ENCODE measurements at places on chromosomes 1 and 21.

- DNase-seq: no peak
These were observed 14.3 kb downstream of the FBXO28 start for GRCh38 chr1:224127925-224128819.

GRCh38 chr1:162703708-162704107, 71.4 kb downstream of the DDR2 start:
- DNase-seq: no peak

DNA sequence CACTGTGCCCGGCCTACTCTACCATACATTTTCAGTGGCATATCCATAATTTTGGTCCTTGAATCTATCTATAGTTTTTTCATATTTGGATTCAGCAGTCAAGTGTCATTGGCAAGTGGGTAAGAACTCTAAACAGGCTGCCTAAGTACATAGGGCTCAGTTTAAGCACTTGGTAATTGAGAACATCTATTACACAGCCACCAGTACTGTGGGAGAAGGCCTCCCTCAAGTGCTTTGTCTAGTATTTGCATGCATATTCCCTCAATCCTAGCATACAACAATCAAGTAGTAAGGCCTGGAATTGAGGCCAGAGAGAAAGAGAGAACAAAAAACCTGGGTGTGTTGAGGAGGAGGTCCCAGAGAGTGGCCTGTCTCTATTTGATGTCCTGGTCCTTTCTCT, 325.2 kb downstream of the USP25 start:
- DNase-seq: no peak

DNA sequence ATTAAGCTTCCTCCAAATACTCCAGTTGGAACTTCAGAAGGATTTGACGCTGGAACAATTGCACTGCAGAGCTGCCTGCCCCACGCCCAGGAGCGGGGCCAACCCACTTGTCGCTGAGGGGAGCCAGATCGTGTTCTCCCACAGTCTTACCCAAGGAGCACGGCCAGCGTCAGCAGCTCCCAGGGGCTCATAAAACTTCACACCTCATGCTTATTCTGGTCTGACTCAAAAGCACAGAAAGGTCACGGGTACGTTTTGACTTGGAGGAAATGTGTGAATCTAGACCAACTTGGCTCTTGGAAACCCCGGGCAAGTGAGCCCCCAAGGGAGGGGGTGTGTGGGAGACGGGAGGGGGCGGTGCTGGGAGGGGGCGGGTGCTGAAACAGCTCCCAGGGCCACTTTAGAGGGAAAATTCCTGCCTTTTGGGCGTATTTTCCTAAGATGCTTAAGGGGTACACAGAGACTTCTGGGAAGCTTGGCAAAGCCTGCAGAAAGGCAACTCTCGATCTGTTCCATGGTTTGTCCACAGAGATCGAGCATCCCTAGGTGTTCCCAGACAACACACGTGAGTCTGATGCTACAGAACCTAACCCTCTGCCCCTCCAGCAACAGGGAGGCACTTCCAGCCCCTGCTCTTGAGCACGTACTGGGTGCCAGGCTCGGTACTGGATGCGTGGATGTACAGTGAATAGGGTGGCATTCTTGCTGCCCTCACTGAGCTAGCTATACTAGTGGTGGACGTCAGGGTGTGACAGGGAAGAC, 98.9 kb downstream of the DHRS3 start:
- no peak for DNase-seq

DNA sequence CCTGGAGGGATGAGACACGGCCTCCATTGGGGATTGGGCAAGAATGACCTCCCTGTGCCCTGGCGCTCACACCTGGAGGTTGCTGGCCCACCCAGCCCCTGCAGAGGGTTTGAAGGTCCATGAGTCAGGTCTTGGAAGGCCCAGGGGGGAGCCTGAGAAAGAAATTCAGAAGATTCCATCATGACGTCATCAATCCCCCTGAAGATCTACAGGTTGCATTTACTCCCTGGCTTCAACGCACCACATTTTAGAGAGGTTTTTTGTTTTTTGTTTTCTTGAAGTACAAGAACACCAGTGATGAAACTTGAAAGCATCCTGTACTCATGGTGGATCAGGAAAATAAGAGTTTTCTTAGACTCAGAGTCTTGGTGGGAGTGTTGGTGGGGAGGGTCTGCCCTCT, 82.4 kb upstream of the SLC25A33 start:
- no peak for DNase-seq

GRCh38 chr1:40553017-40553416, 21.6 kb downstream of the ZNF684 start:
- DNase-seq: no peak

- DNase-seq: peak; percentile 87
These were observed 1.2 kb downstream of the MAP3K6 start for GRCh38 chr1:27365372-27366112.

DNA sequence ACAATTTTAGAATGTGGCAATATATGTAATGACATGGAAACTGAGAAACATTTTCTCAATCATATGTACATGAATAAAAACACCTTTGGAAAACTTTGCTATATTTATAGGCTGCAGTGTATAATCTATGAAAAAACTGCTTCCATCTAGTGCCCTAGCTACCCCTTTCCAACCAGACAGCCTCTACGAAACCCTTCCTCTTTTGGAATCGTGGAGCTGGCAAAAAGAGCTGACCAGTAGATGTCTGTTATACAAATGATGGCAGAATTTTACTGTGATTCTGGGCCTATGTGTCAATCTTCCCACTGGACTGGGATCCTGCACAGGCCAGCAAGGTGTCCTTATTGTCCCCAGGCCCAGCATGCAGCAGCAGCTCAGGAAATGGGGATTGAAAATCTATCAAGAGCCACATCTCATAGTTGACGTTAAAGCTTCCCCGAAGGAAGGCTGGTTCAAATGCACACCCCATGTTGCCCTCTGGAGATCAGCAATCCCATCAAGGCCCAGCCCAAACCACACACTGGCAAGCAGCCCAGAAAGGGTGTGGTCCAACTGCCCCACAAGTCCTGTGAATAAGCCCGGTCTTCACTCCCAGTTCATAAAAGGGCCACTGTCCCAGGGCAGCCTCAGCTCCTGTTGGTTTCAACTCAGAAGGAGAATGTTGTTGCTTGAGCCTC, 8.8 kb upstream of the FAM20B start:
- DNase-seq: no peak

- no peak for DNase-seq
These were observed 113.4 kb upstream of the ATP1A1 start for GRCh38 chr1:116259663-116260062.

DNA sequence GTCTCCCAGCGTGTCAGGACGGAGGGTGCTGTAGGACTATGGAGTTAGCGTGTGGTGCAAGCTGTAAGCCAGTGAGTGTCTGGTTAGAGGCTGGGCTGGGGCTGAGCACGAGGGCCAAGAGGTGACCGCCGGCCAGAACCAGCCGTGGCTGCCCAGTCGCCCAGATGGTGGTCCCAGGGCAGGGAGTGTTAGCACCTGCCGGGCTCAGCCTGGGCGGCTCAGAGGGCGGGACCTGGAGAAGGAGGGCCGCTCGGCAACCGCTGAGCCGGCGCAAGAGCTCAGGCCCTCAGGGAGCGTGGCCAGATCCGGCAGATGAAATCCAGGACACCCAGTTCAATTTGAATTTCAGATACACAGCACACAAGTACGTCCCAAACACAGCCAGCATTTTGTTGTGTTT, 87.9 kb downstream of the PRDM16 start:
- no peak for DNase-seq

DNA sequence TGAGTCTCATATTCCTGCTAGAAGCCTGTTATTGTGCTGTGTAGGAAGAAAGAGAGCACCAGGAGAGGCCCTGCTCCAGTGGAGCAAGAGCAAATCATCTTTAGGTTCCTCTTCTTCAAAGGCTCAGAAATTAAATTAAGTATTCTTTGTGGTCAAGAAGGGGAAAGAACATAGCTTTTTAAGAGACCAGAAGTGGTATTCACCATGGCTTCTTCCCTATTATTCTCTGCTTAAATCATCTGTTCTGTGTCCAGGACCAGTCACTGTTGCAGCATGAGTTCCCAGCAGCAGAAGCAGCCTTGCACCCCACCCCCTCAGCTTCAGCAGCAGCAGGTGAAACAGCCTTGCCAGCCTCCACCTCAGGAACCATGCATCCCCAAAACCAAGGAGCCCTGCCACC, 1.1 kb downstream of the SPRR1B start:
- DNase-seq: no peak

DNA sequence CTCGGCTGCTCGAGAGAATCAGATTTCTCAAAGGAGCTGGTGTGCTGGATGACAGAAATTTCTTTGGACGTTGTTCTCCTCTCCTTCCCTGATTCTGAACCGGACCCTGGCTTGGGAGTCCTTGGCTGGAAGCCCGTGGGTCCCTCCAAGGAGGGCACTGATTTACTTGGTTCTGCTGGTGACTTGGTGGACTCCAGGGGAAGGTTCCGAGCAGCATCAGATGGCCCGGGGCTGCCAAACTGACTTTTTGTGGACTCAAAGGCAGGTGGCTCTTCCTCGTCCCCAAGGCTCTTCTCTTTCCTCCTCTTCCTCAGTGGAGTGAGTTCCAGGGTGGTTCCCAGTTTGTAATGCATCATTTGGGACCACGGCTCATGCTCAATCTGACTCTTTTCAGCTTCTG, 97.9 kb upstream of the EDN2 start:
- no peak for DNase-seq

DNA sequence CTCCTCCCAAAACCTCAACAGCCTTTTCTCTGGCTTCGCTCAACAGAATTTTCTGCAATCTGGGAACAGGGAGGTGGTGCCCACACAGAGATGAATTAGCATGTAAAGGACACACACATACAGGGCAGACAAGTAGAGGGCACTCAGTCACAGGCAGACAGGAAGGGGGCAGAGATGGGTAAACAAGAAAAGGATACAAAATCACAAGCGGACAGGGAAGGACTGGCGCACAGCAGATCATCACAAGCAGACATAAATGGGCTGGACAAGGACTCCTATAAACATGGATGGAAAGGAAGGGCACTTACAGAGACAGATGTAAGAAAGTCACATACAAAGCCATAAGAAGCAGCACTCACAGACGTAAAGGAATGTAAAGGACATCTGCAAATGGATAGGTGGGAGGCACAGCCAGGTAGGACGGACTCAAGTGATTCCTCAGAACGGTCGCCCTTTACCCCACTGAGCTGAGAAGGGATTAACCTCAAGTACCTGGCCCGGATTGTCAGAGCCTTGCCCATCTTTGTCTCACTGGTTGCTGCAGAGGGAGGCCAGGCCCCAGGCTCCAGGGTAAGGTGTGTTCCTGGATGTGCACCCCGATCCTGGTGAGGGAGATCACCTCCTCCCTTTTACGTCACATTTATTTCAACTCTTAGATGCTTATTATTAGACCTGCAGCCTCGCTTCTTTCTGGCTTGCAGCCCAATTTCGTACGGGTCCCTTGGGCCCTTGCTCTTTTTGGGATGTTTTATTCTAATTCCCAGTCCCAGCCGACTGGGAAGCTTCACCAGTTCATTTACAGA, 836 bp upstream of the PRCC start:
- DNase-seq: peak; percentile 46

GRCh38 chr1:37846647-37847339, 12.6 kb downstream of the MTF1 start:
- peak; percentile 27 for DNase-seq

- no peak for DNase-seq
These were observed 93.8 kb upstream of the PRDX6 start for GRCh38 chr1:173383351-173383750.

DNA sequence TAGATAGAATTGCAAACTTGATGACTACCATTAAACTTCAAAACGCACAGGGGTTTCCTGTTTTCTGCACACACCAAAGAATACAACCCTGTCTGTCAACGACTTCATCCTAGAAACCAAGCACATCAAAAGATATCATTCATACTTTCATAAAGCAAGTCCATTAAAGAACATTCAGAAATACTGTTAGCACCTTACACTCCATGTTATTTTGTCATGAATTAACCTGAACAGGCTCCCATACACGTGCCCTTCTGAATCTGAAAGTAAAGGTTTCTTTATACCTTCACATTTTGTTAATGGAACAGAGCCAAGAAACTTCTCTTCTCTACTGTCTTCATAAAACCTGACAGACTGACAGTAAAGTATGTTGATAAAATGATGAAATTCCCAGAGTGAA, 46.1 kb downstream of the PUM1 start:
- no peak for DNase-seq

DNA sequence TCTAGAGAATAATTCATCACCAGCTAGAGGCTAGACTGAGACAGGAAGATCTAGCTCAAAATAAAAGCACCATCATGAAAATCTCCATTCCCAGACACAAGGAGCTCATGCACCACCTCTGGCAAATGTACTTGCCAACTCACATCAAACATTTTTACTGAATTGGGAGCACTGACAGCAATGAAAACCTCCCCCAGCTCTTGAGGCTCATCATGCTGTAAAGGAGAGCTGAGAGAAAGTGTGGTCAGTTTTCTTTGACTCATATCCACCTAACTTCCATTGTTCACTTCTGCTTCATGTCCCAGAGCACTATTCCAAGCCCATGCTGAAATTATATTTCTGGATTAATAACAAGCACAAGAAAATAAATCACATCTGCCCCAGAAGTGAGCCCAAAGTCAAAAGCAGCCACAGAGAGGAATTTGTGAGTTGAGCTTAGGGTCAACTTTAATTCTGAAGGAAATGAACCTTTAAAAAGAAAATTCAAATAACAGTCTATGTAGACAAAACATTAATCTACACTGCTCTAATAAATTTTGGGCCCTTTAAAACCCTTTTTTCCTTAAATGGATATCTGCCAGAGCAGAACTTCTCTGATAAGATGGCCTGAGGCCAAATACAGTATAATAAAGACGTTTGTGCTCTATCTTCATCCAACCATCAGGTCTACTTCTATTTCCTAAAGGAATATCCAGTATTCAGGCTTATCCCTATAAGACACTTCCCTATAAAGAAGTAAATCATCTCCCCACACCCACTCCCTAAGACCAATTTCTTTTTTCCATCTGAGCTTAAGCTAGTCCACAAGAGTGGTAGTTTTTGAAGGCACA, 85.9 kb upstream of the ADAM30 start:
- DNase-seq: no peak

DNA sequence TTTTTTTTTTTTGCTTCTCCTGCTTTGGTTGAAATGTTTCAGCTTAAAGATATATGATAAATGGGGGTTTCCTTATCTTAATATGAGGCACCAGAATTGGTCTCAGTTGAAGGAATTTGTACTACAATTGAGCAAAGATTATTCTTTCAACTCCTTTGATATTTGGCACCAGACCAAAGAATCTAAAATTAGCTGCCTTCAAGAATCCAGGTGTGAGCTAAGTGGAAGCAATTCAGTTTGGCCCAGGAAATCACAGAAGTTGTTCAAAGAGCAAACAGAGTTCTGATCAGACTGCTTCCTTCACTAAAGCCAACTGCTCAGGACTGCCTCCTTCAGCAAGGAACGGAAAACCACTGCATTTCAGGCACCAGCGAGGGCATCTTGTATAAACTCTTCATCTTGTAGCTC, 68.3 kb upstream of the BCAR3 start:
- no peak for DNase-seq

All from activated naive CD4-positive, alpha-beta T cell treated with anti-CD3 and anti-CD28 coated beads, Interleukin-2, amount 10 ng/mL, durations not matched to agents 7 days and 5 days (primary cell).